Heart right ventricle (tissue), 16 donors: ENCODE measurements at places on chromosomes 5 and 9. TPM values are rescaled to one million over a fixed set of nuclear protein-coding genes. Genes with fewer than 3 reads are reported as not detected.

DNA sequence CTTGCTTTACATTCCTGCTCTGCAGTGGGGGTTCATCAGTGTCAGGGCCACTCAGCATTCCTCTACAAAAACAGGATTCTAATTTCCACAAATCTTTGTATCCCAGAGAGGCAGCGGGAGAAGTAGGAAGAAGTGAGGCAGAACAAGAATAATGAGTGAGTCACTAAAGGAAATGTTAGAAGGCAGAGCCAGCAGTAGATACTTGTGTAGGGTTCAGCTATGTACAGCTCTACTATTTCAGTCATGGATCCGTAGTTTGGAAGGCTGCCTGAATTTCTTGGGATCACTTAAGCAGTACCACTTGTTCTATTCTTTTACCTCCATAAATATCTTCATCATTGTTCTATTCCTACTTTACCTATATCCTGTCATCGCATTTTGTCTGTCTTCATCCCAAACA, 246.3 kb upstream of the TLE4 start:
- no peak for DNase-seq

DNA sequence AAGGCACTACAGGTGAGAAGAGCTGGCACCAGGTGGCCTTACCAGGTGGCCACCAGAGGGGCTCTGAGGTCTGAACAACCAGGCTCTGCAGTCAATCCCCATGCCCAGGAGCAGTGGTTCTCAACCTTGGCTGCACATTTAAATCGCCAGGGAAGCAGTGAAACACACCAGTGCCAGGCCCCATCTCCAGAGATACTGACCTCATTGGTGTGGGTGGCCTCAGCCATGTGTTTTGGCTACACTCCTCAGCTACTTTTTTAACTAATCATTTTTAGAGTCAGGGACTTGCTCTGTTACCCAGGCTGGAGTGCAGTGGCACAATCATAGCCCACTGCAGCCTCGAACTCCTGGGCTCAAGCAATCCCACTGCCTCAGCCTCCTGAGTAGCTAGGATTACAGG, 56.0 kb downstream of the GABBR2 start:
- DNase-seq, result no peak

- DNase-seq, result no peak
These were observed 46.9 kb downstream of the ACTBL2 start for GRCh38 chr5:57435701-57436134.

- no peak for DNase-seq
These were observed 52.7 kb downstream of the ADAMTSL1 start for GRCh38 chr9:18526685-18527084.

DNA sequence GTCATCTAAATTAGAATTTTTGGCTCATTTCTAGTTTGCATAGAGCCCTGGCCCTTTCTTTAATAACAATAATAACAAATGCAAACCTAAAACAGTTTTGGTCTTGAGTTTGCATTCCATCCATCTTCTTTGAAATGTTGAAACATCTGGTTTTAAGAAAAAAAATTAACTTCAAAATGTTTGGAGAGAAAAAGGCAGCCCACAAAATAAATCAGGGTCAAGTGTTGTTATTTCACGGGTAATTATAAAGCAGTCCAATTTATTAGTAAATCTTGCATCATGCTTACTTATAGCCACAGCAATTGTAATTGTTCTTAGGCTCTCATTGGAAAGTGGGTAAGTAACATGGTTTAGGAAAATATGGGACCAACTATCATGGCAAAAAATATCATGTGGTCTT, 247.0 kb upstream of the MEF2C start:
- DNase-seq, result no peak

GRCh38 chr9:94826644-94827410, 100.3 kb downstream of the AOPEP start:
- no peak for DNase-seq

GRCh38 chr5:97242341-97242740, 59.3 kb upstream of the RIOK2 start:
- DNase-seq, result no peak

DNA sequence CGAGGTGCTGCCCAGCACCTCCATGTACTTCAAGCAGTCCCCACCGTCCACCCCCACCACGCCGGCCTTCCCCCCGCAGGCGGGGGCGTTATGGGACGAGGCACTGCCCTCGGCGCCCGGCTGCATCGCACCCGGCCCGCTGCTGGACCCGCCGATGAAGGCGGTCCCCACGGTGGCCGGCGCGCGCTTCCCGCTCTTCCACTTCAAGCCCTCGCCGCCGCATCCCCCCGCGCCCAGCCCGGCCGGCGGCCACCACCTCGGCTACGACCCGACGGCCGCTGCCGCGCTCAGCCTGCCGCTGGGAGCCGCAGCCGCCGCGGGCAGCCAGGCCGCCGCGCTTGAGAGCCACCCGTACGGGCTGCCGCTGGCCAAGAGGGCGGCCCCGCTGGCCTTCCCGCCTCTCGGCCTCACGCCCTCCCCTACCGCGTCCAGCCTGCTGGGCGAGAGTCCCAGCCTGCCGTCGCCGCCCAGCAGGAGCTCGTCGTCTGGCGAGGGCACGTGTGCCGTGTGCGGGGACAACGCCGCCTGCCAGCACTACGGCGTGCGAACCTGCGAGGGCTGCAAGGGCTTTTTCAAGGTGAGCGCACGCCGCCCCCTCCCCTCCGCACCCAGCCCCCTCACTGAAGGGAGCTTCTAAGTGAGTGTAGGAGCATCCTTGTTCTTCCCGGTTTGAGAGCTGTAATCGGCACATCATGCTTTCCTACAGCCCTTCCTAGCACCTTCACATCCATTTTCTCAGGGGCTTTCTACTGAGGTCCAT, 6.9 kb downstream of the NR4A3 start:
- DNase-seq, result no peak

- DNase-seq, result no peak
These were observed 82.9 kb downstream of the FEM1C start for GRCh38 chr5:115461506-115462290.

- no peak for DNase-seq
These were observed 52.2 kb downstream of the MTAP start for GRCh38 chr9:21854594-21854993.

DNA sequence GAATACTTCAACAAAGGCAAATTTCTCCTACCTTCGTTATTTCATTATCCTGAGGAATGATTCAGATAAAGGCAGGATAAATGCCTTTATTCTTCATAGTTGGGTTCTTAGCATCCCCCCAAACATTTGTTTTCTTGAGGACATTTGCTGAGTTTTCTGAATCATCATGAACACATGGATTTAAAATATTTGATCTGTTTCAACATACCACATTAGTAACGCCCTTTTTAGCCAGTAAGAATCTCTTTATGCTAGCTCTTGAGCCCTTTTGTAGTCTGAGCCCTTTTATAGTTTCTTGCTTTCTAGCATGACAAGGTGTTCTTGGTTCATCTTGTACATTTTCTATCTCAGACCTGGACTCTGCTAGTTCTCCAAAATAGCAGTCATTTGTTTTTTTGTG, 27.9 kb downstream of the SKIC3 start:
- no peak for DNase-seq

DNA sequence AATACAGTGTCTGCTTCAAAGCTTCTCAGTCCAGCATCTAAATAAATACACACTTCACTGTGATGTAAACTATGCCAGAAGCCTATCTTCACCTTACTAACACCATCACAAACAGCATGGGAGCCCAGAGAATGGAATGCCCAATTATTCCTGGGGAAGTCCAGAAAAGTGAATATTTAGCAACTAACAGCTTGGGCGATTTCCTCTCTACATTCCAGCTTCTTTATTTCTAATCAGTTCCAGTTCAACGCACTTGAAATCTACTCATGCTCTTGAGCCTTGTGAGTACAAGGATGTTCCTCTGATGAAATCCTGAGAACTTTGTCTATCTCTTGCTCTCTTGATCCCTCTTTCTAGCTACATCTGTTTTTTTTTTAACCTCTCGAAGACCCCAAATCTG, 100.4 kb upstream of the C9orf72 start:
- no peak for DNase-seq

DNA sequence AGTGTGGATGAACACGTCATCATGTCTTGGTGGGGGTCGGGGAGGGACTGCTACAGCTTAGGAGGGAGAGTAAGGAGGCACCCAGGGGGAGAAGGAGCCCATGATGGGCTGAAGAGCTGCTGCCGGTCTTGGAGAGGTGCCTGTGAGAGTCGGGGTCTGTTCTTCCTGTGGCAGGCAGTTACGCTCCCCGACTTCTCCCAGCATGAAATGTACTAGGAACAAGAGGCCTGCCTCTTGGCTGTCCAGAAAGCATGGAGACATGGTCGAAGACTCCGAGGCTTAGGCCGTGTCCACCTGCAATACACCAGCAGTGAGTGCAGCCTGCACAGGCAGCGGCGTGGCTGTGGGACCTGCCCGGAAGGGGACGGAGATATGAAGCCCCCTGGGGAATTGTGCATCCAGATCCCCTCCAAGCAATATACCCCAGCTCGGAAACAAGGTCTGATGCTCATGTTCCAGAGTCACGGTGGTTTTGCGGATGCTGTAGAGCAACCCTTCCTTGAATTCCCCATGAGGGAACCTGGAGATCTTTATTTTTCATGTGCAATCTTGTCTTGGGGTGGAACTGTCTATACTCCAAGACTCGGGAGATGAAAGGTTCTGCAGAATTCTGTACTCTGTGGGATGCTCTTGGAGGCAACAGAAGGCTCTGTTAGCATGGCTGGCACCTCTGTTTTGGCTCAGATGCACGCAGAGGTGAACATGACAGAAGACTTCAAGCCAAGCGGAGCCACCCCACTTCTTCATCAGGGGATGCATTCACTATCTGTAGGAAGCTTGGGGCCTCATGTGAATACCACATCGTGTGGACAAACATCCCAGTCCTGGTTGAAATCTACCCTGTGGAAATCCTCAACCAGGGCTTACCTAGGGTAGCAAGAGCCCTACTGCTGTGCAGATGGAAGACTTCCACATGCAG, 374.9 kb upstream of the IRX4 start:
- no peak for DNase-seq

DNA sequence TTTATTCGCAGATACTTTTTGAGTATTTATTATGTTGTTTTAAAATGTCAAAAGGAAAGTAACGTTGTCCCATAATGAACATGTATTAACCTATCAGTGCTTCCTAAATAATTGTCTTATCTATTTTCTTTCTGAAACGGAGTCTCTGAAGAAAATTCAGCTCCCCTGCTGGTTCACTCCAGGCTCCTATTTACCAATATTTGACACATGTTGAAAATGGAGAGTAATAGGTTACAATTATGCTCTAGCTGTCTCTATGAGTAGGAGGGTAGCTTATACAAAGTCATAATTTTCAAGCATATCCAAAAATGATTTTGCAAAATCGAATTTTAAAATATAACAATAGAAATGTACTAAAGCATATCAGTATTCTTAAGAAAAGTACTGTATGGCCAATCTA, 844.1 kb downstream of the CDH18 start:
- DNase-seq, result no peak

GRCh38 chr5:55926476-55926875, 68.3 kb downstream of the IL6ST start:
- no peak for DNase-seq

- DNase-seq, result peak; percentile 19
These were observed 70.9 kb downstream of the SPRY4 start for GRCh38 chr5:142253938-142254337.

- no peak for DNase-seq
These were observed 744.8 kb downstream of the KCTD16 start for GRCh38 chr5:144915452-144915851.

- no peak for DNase-seq
These were observed 130.2 kb upstream of the LMX1B start for GRCh38 chr9:126483468-126484073.

DNA sequence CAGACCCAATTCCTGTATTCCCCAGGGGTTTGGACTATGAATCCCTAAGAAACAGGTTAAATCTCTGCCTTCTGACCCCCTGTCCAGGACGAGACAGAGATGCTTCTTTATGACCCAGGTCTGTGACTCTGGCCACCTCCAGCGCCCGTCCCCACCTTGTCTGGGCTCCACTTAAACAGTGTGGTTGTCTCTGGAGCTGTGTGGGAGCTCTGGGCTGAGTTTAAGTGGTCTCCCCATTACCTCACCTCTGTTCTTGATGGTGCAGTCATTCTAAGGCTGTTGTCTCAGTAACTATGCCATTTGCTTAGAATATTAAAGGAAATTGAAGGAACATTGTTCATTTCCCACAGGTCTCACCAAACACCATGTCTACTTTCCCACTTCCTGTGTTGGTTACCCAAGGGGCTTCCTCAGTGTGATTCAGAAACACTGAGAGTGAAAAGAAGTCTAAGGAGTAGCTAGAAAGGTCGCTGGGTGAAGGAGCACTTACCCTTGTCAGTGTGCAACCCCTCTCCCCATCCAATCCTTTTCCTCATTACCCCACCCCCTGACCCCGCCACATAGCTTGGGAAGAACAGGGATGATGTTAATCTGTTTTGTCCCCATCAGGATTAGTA, 127.8 kb upstream of the CKMT2 start:
- DNase-seq, result no peak

GRCh38 chr5:141650851-141651727, at the start of gene FCHSD1:
FCHSD1 (minus strand) TSS chr5:141651418; CDS start chr5:141651368, 50 bp downstream.
- DNase-seq, result peak; percentile 88

DNA sequence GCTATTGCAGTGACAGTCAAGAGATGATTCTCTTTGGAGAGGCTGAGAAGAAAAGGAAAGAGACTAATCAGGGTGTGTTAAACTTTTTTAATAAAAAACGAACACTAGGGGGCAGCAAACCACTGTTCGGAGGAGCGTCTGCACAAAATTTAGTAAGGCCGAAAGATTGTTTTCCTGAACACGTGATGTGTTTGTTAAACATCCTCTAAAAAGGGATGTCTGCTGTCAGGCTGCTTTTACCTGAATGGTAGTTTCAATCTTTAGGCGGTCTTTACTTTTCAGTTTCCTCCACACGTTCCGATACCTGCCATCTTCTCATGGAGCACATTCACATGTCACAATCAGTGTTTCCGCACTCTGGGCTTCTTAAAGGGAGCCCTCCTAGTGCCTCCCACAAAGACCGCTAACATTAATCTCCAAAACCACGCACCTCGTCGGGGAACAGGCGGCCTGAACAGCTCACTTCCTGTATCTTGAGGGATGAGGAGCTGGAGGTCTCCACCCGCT, 125.2 kb downstream of the GPBP1 start:
- peak; percentile 68 for DNase-seq

PCA3 gene
- total RNA-seq, result not detected

SLC36A2 gene
- total RNA-seq, result not detected

MGAT1 gene
- total RNA-seq, result 50.6 TPM

PTGER4 gene
- total RNA-seq, result 12.3 TPM

MRPS30 gene
- 72.4 TPM for total RNA-seq

MED7 gene
- 8.0 TPM for total RNA-seq

TAF11L11 gene
- not detected for total RNA-seq

CDC26 gene
- 26.7 TPM for total RNA-seq

TXNDC15 gene
- total RNA-seq, result 72.0 TPM

PLPP1 gene
- total RNA-seq, result 78.9 TPM

SLC25A2 gene
- total RNA-seq, result not detected

PCAT7 gene
- not detected for total RNA-seq

MLANA gene
- not detected for total RNA-seq

ZFR gene
- total RNA-seq, result 57.5 TPM

ECM2 gene
- total RNA-seq, result 10.6 TPM

CDKN2B gene
- 5.2 TPM for total RNA-seq

FAM221B gene
- not detected for total RNA-seq

EPB41L4B gene
- 5.8 TPM for total RNA-seq

BNC2 gene
- total RNA-seq, result 4.9 TPM
